Activated CD8-positive, alpha-beta memory T cell treated with anti-CD3 and anti-CD28 coated beads, Interleukin-2, amount 10 ng/mL, durations not matched to agents 7 days and 5 days (primary cell): ENCODE measurements at places on chromosomes 2 and 18. TPM values are rescaled to one million over a fixed set of nuclear protein-coding genes. Genes with fewer than 3 reads are reported as not detected.

The RNU2-63P gene
- 48.9 TPM for total RNA-seq

The PTH2R gene
- not detected for total RNA-seq

The ONECUT2 gene
- not detected for total RNA-seq

The STEAP3 gene
- 0.68 TPM for total RNA-seq

The TMEFF2 gene
- total RNA-seq = not detected

The MSGN1 gene
- not detected for total RNA-seq
